ENCODE measurements at places on chromosomes 4 and X. TPM values are rescaled to one million over a fixed set of nuclear protein-coding genes. Genes with fewer than 3 reads are reported as not detected.

The CNGA1 gene
- total RNA-seq: not detected

The IL1RAPL1 gene
- 12.5 TPM for total RNA-seq

The MSANTD1 gene
- total RNA-seq: 0.28 TPM

DNA sequence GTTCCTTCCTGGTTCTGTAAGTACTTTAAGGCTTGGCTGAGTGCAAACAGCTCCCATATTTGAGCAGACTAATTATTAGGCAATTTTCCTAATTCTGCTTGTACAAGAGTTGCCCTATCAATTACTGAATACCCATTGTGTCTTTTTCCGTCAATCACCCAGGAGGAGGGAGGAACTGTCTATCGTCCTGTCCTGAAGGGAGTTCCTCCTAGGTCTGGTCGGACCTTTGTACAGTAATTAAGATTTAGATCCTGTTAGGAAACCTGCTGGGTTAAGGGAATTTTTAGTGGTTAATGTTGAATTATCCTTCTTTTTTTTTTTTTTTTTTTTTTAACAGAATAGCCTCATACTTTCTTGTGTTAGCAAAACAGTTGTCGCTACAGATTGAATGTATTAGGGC lies 130.1 kb downstream of the KDM6A start:
- no peak overlapping the region for H3K4me3 ChIP-seq
- no peak for DNase-seq
- H3K4me1 ChIP-seq: no peaks in the 10 kb centered on the region
- no peaks in the 10 kb centered on the region for H3K27me3 ChIP-seq

GRCh38 chrX:46841346-46841745 lies 4.5 kb downstream of the RP2 start:
- H3K27me3 ChIP-seq: no peaks in the 10 kb centered on the region
- no peaks in the 10 kb centered on the region for H3K36me3 ChIP-seq
- H3K4me1 ChIP-seq: 0 out of 2 replicates have a peak, but pooled peaks cover 2% of the 10 kb centered on the region
- no peak overlapping the region for H3K27ac ChIP-seq

DNA sequence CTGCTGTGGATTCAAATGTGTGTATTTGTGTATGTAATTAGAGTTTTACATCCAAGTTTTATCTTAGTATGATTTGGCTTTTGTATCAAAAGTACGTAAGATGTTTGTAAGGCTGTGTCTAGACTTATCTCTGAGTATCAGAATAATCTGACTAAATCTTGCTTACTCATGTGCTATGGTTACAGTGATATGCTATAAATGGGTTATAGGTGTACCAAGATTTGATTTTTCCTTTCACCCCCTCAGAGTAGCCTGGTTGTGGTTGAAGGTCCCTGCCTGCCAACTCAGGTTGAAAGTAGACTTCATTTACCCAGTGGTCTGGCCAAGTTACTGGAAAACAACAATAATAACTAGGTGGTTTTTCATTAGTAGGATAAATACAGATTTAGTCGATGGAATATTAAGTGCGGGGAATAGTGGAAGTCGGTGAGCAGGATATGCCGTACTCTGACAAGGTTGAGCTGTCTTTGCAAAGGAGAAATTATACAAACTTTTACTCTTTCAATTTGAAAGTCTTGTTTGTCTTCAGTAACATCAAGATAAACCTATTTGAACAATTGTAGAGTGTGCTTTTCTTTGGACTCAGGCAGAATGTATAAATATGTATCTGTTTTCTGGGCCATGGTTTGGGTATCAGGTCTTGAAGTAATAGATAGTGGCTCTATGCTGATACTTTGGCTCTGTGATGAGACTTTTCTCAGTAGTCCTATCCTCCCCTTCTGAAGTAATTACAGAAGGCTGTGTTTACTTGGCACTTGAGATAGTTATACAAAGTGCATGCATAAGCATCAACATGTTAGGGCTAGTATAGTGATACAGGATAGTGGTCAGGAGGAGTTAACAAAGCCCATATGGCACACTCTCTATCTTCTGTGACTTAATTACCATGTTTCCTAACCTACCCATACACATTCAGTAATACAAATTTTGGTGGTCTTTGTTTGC lies 23.7 kb downstream of the BMP2K start:
- H3K4me3 ChIP-seq: no peak overlapping the region
- H3K27me3 ChIP-seq: no peaks in the 10 kb centered on the region
- no peak for DNase-seq
- 0 out of 2 replicates have a peak, but pooled peaks cover 2% of the 10 kb centered on the region for H3K4me1 ChIP-seq
- H3K36me3 ChIP-seq: no peaks in the 10 kb centered on the region

- H3K27ac ChIP-seq: no peak overlapping the region
- no peaks in the 10 kb centered on the region for H3K36me3 ChIP-seq
- no peak for DNase-seq
- no peak overlapping the region for H3K4me3 ChIP-seq
- H3K4me1 ChIP-seq: no peaks in the 10 kb centered on the region
Observed at GRCh38 chr4:6395466-6396228, 76.8 kb downstream of the PPP2R2C start.

- H3K4me3 ChIP-seq: peak overlapping the region; percentile 99
- no peaks in the 10 kb centered on the region for H3K27me3 ChIP-seq
- no peak for DNase-seq
- H3K4me1 ChIP-seq: no peaks in the 10 kb centered on the region
- no peaks in the 10 kb centered on the region for H3K36me3 ChIP-seq
Observed at GRCh38 chrX:34657726-34658070, 613 bp upstream of the TMEM47 start.

DNA sequence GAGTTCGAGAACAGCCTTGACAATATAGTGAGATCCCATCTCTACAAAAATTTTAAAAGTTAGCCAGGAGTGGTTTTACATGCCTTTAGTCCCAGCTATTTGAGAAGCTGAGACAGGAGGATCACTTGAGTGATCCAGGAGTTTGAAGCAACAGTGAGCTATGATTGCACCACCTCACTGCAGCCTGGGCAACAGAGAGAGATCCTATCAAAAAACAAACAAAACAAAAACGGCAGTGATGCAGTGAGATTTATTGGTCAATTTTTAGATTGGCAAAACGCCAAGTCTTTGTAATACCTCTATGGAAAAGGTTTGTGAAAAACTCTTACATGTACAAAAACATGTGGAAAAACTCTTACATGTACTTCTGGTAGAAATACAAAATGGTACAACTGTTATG lies 91.3 kb downstream of the PTPN13 start:
- H3K36me3 ChIP-seq: 0 out of 2 replicates have a peak, but pooled peaks cover 1% of the 10 kb centered on the region
- H3K4me3 ChIP-seq: no peak overlapping the region
- no peak overlapping the region for H3K27ac ChIP-seq
- no peaks in the 10 kb centered on the region for H3K27me3 ChIP-seq
- no peaks in the 10 kb centered on the region for H3K4me1 ChIP-seq
- DNase-seq: peak; percentile 12

- no peak overlapping the region for H3K27ac ChIP-seq
- H3K27me3 ChIP-seq: no peaks in the 10 kb centered on the region
- no peaks in the 10 kb centered on the region for H3K4me1 ChIP-seq
- H3K36me3 ChIP-seq: no peaks in the 10 kb centered on the region
Observed at GRCh38 chrX:109629310-109629709, 4.3 kb upstream of the KCNE5 start.

GRCh38 chr4:23921447-23921845 lies 31.6 kb upstream of the PPARGC1A start:
- no peaks in the 10 kb centered on the region for H3K36me3 ChIP-seq
- no peaks in the 10 kb centered on the region for H3K4me1 ChIP-seq
- H3K4me3 ChIP-seq: no peak overlapping the region
- H3K27ac ChIP-seq: no peak overlapping the region

DNA sequence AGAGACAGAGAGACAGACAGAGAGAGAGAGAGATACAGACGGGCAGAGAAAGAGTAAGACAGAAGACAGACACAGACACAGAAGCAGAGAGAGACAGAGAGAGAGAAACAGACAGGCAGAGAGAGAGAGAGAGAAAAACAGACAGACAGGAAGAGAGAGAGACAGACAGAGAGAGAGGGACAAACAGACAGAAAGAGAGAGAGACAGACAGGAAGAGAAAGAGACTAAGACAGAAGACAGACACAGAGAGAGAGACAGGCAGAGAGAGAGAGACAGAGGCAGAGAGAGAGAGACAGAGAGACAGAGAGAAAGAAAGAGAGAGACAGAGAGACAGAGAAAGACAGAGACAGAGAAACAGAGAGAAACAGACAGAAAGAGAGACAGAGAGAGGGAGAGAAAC lies 27.2 kb upstream of the NAA11 start:
- DNase-seq: no peak
- no peaks in the 10 kb centered on the region for H3K27me3 ChIP-seq
- H3K4me1 ChIP-seq: no peaks in the 10 kb centered on the region
- H3K4me3 ChIP-seq: no peak overlapping the region
- H3K27ac ChIP-seq: no peak overlapping the region

DNA sequence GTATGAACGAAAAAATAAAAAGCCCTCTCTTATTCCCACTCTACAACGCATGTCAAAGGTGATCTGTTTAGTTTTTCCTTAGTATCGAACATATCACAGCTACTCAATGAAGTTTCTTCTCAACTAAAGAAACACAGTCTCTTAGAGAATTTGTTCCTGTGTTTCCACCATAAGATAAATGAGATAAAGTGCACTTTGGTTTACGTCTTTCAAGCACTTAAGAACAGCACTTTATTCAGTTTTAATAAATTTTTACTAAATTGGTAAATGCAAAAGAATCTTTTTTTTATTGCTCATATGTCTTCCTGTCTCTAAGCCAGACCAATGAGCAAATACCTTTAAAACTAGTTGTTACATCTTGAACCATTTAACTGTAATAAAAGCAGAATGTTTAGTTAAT lies 259.8 kb downstream of the CHIC1 start:
- no peak overlapping the region for H3K27ac ChIP-seq
- no peaks in the 10 kb centered on the region for H3K4me1 ChIP-seq
- no peaks in the 10 kb centered on the region for H3K27me3 ChIP-seq
- no peak for DNase-seq
- peaks cover 12% of the 10 kb centered on the region for H3K36me3 ChIP-seq

Measured in IMR-90 (cell line).